Right renal cortex interstitium (tissue), 3 donors: ENCODE measurements at places on chromosomes 4 and X. TPM values are rescaled to one million over a fixed set of nuclear protein-coding genes. Genes with fewer than 3 reads are reported as not detected.

Gene FAM9B
- polyA plus RNA-seq = not detected

Gene GPR173
- 13.1 TPM for polyA plus RNA-seq

Gene IBSP
- polyA plus RNA-seq = not detected

DNA sequence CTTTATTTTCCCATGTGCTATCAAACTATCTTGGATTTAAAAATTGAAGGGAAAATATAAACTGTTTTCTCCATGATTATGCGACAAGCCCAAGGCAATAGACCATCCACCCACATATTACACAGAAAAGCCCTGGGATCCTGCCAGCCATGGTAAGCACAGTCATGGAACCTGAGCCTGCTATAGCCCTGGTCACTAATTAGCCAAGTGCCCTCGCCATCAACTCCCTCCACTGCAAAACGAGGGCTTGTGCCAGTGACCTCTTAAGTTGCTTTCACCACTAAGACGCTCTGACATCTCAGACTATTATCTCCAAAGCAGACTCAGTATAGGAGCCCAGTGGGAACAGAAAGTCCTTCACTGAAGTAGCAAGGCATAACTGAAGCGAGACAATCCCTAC, 69.2 kb downstream of the NLGN4X start:
- DNase-seq = no peak

DNA sequence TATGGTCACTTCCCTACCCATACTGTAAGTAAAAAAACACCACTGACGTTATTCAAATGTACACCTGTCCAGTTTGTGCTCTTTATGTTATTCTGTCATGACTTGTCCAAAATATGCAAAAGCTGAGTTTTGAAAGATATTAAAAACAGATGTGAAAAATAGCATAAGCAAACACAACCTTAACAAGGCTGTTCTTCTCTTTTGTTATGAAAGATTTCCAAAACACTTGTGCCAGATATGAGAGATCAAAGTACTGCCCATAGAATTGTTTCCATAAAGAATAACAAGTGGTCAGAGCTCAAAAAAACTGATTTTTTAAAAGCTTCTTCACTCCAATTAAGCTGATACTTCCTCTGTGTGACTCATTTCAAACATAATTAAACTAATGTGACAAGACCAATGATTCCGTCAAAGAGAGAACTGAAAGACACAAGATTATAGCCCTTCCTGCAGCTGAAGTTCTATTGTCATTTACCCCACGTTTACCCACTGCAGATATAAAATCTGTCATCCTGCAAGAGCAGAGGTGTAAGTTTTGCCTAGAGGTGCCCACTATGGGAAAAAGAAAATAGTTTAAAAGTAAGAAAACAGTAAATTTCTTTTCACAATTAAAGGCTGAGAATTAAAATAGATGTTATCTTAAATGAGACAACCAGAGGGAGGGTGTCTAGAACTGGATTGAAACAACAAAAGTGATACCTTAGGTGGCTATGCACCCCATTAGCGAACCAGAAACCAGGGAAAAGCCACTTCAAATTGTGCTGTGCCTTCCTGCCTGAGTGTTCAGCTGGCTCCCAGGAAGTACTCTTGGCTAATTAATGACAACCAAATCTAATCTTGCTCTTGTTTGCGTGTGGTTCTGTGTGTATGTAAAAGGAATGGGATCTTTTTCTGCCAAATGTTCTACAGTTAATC, 30.1 kb downstream of the RASSF6 start:
- DNase-seq = no peak

DNA sequence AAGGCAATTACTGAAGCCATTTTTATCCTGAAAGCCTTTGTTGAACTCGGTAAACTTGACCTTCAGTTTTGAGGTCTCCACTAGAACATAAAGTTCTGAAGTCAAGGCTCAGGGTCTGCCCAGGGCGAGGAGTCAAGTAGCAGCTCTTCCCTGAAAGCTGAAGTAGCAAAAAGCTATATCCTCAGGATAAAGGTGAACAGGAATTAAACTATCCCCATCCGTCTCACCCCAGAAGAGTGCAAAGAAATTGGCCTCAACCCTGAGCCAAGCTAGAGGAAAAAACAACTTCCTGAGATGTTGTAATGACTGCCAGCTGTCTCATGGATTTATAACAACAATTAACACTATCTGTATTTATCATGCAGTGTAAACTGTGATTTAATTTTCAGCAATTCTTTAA, 590.8 kb downstream of the SPRY1 start:
- DNase-seq = no peak

GRCh38 chrX:54076903-54077302, 32.6 kb upstream of the PHF8 start:
- DNase-seq = no peak

GRCh38 chr4:156799121-156799589, 172.4 kb downstream of the PDGFC start:
- DNase-seq = no peak

DNA sequence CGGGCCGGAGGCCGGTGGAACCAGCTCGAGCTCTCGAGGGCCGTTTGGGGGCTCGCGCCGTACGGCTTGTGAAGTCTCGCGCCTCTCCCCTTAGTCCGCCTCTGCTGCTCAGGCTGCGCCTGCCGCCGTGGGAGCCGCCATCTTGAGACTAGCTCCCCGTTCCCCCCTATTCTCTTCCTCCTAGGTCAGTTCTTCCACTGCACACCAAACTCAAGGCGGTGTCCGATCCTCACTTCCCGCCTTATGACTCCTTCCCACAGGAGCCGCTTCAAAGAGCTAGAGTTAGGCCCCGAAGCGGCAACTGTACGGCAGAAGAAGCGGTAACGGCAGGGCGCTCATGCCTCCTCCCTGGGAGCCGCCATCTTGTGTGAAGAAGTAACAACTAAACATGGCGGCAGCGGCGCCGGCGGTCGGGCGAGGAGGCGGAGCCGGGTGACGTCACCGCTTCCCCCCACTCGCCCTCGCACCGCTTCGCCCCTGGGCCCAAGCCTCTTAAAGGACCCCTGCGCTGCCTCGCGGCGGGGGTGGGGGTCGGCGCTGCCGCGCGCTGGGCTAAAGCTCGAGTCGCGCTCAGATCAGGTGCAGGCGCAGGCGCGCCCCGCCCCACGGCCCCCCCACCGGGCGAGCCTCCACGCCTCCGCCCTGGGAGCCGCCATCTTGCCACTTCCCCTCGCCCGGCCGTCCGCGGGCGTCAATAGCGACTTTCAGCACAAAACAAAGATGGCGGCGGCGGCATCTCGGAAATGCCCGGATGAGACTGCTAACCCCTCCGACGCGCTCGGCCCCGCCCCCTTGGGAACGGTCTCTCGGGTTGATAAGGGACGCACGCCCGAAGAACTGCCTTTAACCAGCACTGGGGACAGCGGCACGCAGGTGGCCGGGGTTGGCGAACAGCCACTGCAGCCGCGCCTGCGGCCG, at the start of gene HCFC1:
HCFC1 (minus strand) TSS at position 369 of the 918 bp plus-strand sequence. CDS start 978 bp downstream, outside the sequence.
- DNase-seq = peak; percentile 79

- no peak for DNase-seq
Measured at GRCh38 chr4:8118035-8118434, 40.6 kb downstream of the ABLIM2 start.
